ENCODE measurements at places on chromosomes 11 and 22. TPM values are rescaled to one million over a fixed set of nuclear protein-coding genes. Genes with fewer than 3 reads are reported as not detected.
A peak's percentile ranks its signal among the peaks of the same experiment; 100 is the strongest.

- H3K27me3 ChIP-seq: peaks cover 5% of the 10 kb centered on the region
- H3K4me1 ChIP-seq: peaks cover 16% of the 10 kb centered on the region
- H3K27ac ChIP-seq: no peak overlapping the region
- no peak overlapping the region for H3K4me3 ChIP-seq
These were observed 110.6 kb downstream of the NECTIN1 start for GRCh38 chr11:119618208-119618909.

GRCh38 chr11:64591257-64592233, 525 bp downstream of the SLC22A12 start:
- no peak overlapping the region for H3K4me3 ChIP-seq
- no peaks in the 10 kb centered on the region for H3K4me1 ChIP-seq
- no peak for DNase-seq
- H3K27ac ChIP-seq: no peak overlapping the region

CRYBB3 gene
- not detected for total RNA-seq

APOA4 gene
- total RNA-seq: not detected

GLB1L2 gene
- 0.21 TPM for total RNA-seq

LRRC56 gene
- 3.7 TPM for total RNA-seq

THY1 gene
- total RNA-seq: 11.3 TPM

- no peak overlapping the region for H3K27ac ChIP-seq
- H3K4me1 ChIP-seq: peaks cover 18% of the 10 kb centered on the region
- no peaks in the 10 kb centered on the region for H3K36me3 ChIP-seq
- DNase-seq: no peak
These were observed 2.6 kb downstream of the CDPF1 start for GRCh38 chr22:46247443-46247975.

DNA sequence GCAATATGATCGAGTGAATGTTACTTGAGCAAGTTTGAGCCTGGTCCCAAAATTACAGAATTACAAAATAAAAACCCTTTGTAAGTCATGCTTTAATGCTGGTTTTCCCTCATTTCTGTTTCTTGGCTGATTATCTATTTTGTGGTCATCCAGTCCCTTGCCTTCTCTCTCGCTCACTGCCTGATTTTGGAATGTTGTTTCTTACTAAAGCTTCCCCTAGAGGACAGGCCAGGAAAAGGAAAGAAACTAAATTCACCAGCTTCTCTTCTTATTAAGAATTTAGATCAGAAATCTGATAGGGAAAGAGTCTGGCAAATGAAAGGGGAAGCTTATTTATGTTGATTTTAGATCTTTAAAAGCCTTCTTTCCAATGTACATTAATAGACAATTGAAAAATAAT, 16.6 kb upstream of the BDNF start:
- no peak for DNase-seq
- peaks cover 19% of the 10 kb centered on the region for H3K27me3 ChIP-seq
- H3K36me3 ChIP-seq: no peaks in the 10 kb centered on the region
- peaks cover 28% of the 10 kb centered on the region for H3K4me1 ChIP-seq
- H3K27ac ChIP-seq: no peak overlapping the region

GRCh38 chr11:117828611-117829368, 4.2 kb upstream of the FXYD2 start:
- H3K36me3 ChIP-seq: no peaks in the 10 kb centered on the region
- H3K27ac ChIP-seq: no peak overlapping the region
- peaks cover 5% of the 10 kb centered on the region for H3K27me3 ChIP-seq
- H3K4me1 ChIP-seq: peaks cover 2% of the 10 kb centered on the region

SSRP1 gene
- 99.4 TPM for total RNA-seq

DNA sequence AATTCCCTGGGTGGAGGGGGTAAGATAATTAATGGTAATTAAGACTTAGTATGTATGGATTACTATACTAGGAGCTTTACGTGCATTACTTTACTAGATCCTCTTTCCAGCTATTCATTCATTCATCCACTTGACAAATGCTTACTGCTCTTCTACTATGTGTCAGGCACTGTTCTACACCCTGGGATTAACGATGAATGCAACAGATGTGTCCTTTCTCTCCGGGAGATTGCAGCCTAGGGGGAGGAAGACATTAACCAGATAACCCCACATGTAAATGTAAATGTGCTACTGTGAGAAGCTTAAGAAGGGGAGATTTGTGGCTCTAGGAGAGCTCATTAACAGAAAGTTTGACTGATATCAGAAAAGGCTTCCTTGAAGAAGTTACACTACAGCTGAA, 1.7 kb downstream of the ANKK1 start:
- no peaks in the 10 kb centered on the region for H3K4me1 ChIP-seq
- DNase-seq: no peak
- H3K4me3 ChIP-seq: no peak overlapping the region
- no peaks in the 10 kb centered on the region for H3K36me3 ChIP-seq
- H3K27ac ChIP-seq: no peak overlapping the region
- H3K27me3 ChIP-seq: peaks cover 15% of the 10 kb centered on the region

- H3K27me3 ChIP-seq: no peaks in the 10 kb centered on the region
- peaks cover 16% of the 10 kb centered on the region for H3K4me1 ChIP-seq
- H3K36me3 ChIP-seq: peaks cover 28% of the 10 kb centered on the region
- no peak overlapping the region for H3K27ac ChIP-seq
These were observed 217.4 kb downstream of the SBF2 start for GRCh38 chr11:10076458-10077141.

- no peak overlapping the region for H3K4me3 ChIP-seq
- no peak for DNase-seq
- no peaks in the 10 kb centered on the region for H3K27me3 ChIP-seq
- peaks cover 23% of the 10 kb centered on the region for H3K4me1 ChIP-seq
- H3K36me3 ChIP-seq: peaks cover 5% of the 10 kb centered on the region
- no peak overlapping the region for H3K27ac ChIP-seq
These were observed 48.8 kb upstream of the CD44 start for GRCh38 chr11:35090125-35090524.

DNA sequence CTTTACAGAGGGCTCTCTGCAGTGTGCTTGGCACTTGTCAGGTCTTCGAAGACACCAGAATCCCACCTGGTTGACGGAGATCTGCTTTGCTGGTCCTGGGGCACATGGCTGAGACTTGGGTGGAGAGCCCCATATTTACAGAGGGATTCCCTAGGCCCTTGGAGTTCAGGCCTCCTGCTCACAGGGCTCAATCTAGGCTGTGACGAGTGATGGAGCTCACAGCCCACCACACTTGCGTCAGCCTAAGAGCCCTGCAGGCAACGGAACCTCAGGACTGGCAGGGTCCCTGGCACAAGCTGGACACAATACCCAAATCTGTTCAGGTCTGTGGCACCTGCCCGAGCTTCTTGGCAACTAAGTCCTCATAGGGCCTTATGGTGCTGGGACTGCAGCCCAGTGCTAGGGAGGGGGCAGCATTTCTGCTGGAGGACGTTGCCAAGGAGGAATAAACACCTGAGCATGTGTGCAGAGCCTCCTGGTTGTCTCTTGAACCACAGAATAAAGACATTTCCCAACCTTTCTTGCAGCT, 59.1 kb downstream of the KCNC1 start:
- no peaks in the 10 kb centered on the region for H3K27me3 ChIP-seq
- no peak overlapping the region for H3K27ac ChIP-seq
- no peak for DNase-seq

DNA sequence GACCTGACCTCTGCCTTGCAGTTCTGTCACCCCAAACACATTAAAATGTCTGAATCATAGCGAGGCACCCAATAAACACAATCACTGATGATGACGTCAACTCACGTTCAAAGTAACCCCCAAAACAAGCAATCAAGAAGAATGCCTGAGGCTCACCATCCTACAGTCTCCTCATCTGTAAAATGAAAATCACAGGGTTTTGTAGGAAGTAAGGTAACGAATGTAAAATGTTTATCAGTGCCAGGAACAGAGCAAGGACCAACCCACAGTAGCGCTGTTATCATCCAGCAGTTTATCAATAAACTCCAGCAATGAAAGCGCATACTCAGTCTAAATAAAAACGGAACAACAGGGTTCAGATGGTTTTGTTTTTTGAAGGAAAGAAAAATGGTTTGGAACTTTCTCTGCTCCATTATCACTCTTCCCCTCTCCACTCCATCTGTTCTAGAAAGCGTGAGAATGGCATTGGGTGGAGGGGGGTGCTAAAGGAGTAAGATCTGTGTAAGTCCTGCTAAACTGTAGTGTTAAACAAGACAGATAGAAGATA, 110.5 kb downstream of the MICAL3 start:
- H3K4me1 ChIP-seq: peaks cover 31% of the 10 kb centered on the region
- no peak overlapping the region for H3K4me3 ChIP-seq
- H3K27me3 ChIP-seq: no peaks in the 10 kb centered on the region
- no peaks in the 10 kb centered on the region for H3K36me3 ChIP-seq

DNA sequence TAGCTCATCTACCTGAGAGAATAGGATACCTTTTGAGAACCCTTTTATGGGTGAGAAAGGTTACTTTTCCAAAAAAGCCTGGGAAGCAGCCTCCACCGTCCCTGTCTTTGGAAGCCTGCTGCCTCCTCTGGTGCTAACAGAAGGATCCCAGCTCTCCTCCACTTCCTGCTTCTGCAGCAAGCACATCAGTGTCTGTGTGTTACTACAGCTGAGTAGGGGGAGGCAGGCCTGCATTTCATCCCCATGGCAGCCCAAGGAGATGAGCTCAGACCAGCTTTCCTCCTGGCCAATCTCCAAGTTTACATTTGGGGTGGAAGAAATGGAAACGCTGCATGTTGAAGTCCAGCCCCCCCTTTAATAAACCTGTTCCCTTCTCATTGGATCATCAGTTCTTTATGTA, 7.4 kb upstream of the CCDC34 start:
- no peak for DNase-seq
- no peak overlapping the region for H3K27ac ChIP-seq
- peaks cover 27% of the 10 kb centered on the region for H3K36me3 ChIP-seq
- no peak overlapping the region for H3K4me3 ChIP-seq

SCUBE1 gene
- total RNA-seq: 0.68 TPM

- no peak overlapping the region for H3K27ac ChIP-seq
- no peak overlapping the region for H3K4me3 ChIP-seq
- no peaks in the 10 kb centered on the region for H3K36me3 ChIP-seq
These were observed 113.2 kb downstream of the STK33 start for GRCh38 chr11:8480858-8481257.

- H3K4me1 ChIP-seq: peaks cover 3% of the 10 kb centered on the region
- no peaks in the 10 kb centered on the region for H3K36me3 ChIP-seq
- no peak overlapping the region for H3K4me3 ChIP-seq
- no peak overlapping the region for H3K27ac ChIP-seq
- H3K27me3 ChIP-seq: no peaks in the 10 kb centered on the region
- no peak for DNase-seq
These were observed 904.3 kb downstream of the METTL15 start for GRCh38 chr11:29012507-29012906.

DNA sequence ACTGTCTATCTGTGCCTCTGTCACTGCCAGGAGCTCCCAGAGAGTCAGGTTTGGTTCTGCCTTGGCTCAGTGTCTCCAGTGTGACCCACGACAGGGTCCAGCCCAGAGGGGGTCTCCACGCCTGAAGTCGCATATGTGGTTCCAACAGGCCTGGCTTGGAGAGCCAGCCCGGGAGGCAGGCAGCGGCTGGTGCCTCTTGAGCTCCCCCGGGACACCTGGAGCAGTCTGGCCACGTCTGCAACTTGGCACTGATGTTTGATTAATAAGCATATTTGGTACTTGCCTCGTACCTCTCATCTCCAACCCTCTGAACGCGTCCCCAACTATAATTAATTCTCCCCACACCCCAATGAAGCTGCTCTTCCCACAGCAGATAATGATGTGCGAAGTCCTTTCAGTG, 31.7 kb upstream of the SHISAL1 start:
- DNase-seq: no peak
- peaks cover 20% of the 10 kb centered on the region for H3K4me1 ChIP-seq
- H3K27me3 ChIP-seq: peaks cover 29% of the 10 kb centered on the region
- no peak overlapping the region for H3K27ac ChIP-seq

GRCh38 chr11:24295360-24295759, 201.5 kb upstream of the LUZP2 start:
- peak overlapping the region; percentile 27 for H3K27ac ChIP-seq
- H3K4me3 ChIP-seq: peak overlapping the region; percentile 22
- peaks cover 6% of the 10 kb centered on the region for H3K4me1 ChIP-seq
- H3K36me3 ChIP-seq: no peaks in the 10 kb centered on the region

- peaks cover 17% of the 10 kb centered on the region for H3K4me1 ChIP-seq
- no peak for DNase-seq
- no peak overlapping the region for H3K27ac ChIP-seq
- H3K27me3 ChIP-seq: no peaks in the 10 kb centered on the region
- no peaks in the 10 kb centered on the region for H3K36me3 ChIP-seq
These were observed 15.2 kb downstream of the TSPAN18 start for GRCh38 chr11:44741976-44742375.

Data from osteocyte (in vitro differentiated cells).